H1 (cell line): ENCODE measurements at places on chromosomes 5 and 9. TPM values are rescaled to one million over a fixed set of nuclear protein-coding genes. Genes with fewer than 3 reads are reported as not detected.

- no peaks in the 10 kb centered on the region; the same call in 1 of the 2 replicates for H3K36me3 ChIP-seq
- H3K4me1 ChIP-seq = peaks cover 42% of the 10 kb centered on the region
- H3K27ac ChIP-seq = no peak overlapping the region
- no peak for DNase-seq
- H3K4me3 ChIP-seq = no peak overlapping the region
- no peaks in the 10 kb centered on the region for H3K27me3 ChIP-seq
Measured at GRCh38 chr5:80191991-80192398, 63.9 kb downstream of the SERINC5 start.

- DNase-seq = no peak
- no peaks in the 10 kb centered on the region for H3K36me3 ChIP-seq
- H3K27me3 ChIP-seq = no peaks in the 10 kb centered on the region
Measured at GRCh38 chr5:54438620-54439389, 16.7 kb upstream of the HSPB3 start.

DNA sequence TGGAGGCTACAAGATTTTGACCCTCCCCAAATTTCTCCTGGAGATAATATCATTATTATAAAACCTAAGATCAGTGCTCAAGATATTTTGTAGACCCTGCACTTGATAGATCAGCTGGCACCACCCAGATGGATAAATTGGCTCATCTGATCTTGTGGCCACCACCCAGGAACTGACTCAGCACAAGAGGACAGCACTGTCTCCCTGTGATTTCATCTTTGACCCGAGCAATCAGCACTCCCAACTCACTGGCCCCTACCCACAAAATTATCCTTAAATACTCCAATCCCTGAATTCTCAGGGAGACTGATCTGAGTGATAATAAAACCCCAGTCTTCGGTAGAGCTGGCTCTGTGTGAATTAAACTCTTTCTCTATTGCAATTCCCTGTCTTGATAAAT, 34.5 kb upstream of the TENT2 start:
- no peaks in the 10 kb centered on the region for H3K27me3 ChIP-seq
- no peak for DNase-seq
- H3K4me3 ChIP-seq = no peak overlapping the region
- no peaks in the 10 kb centered on the region for H3K36me3 ChIP-seq
- no peak overlapping the region for H3K27ac ChIP-seq

The ADAMTS2 gene
- 6.6 and 9.6 TPM in 2 replicates for polyA plus RNA-seq

DNA sequence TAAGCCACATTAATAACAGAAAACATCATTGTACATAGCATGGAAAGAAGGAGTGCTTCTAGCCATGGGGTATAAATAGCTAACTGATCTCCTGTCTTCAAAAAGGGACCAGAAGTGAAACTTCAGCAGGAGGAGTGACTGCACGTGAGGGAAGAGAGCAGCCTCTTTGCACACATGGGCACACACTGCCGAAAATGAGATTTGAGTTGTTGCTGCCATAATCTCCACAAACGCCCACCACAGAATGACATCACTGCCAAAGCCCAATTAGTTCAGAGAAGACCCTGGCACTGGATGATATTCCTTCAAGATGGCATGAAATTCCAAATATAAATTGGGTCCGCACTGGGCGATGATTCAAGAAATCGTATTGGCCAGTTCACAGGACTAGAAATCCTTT, 238.9 kb upstream of the NR4A3 start:
- no peak overlapping the region for H3K4me3 ChIP-seq
- no peaks in the 10 kb centered on the region for H3K36me3 ChIP-seq
- no peaks in the 10 kb centered on the region for H3K27me3 ChIP-seq
- no peaks in the 10 kb centered on the region for H3K4me1 ChIP-seq
- H3K27ac ChIP-seq = no peak overlapping the region
- DNase-seq = no peak

GRCh38 chr5:74640954-74641734, 616 bp upstream of the ENC1 start:
- H3K27ac ChIP-seq = no peak overlapping the region
- peaks cover 2% of the 10 kb centered on the region for H3K27me3 ChIP-seq
- H3K4me1 ChIP-seq = peaks cover 4% of the 10 kb centered on the region
- no peaks in the 10 kb centered on the region for H3K36me3 ChIP-seq
- H3K4me3 ChIP-seq = peak overlapping the region; percentile 54

The KIF4B gene
- polyA plus RNA-seq = 0.02 TPM in 2 replicates

DNA sequence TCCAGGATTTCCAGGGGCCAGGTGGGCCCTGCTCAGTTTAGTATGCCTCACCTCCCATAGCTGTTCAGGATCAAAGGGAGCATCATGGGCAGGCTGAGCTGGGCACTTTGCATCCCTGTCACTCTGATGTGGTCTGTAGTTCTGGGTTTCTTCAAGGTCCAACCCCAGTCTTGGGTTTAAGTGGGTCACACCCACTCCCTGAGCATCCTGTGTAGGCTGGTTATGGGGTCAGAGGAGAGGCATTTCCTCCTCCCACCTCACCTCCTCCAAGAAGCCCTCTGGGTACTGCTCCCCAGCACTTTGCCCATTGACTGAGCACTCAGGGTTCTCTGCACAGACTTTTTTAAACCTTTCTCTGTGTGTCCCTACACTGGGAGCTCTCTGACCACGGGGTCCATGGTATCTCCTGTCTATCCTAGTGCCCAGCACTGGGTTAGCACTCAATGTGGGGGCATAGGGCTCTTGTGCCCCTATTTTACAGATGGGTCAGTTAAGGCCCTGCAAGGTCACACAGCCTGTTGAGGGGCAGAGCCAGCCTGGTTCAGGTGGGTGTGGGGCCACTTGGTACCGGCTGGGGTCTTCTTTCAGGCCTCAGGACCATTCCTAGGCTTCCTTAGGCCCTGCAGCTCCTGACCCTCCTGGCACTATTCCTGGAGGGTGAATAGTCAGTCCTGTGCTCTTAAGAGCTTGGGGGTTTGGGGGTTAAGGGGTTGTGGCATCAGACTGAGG, 19.0 kb downstream of the CXXC5 start:
- no peaks in the 10 kb centered on the region for H3K27me3 ChIP-seq
- no peak for DNase-seq
- no peaks in the 10 kb centered on the region for H3K36me3 ChIP-seq
- H3K4me3 ChIP-seq = no peak overlapping the region

DNA sequence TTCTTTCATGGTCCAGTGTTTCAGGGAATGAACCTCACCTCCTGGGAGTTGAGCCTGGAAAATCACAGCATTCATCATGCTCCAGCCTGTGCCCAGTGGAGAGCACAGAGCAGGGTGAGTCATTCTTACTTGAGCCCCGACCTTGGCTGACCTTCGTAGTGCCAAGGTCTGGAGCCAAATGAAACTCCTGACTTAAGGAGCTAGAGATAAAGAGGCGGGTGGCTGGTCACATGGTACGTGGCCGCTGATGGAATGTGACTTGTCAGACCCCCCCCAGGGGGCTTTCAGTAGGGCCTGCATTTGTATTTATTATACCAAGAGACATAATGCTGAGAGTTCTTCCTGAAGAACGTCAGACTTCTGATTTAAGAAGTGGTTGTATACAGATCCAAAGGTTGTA, 15.0 kb upstream of the PIP5K1B start:
- H3K27me3 ChIP-seq = no peaks in the 10 kb centered on the region
- DNase-seq = no peak
- no peaks in the 10 kb centered on the region for H3K36me3 ChIP-seq
- no peak overlapping the region for H3K27ac ChIP-seq

DNA sequence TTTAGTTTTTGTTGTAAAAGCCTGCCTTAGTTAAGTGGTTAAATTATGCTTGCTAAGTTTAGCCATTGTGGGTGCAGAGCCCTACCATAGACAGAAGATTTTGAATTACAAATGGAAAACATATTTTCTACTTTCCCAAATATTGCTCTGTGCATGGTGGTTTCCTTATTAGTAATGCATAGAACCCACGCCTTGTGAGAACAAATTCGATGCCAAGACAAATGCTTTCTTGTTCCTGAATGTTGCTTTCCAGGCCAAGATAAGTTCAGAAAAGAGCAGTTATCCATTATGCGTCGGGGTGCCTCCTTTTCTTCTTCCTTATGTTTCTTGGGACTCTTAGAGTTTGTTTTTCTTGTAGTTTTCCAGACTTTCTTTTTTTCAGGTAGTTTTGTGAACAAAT, 31.0 kb upstream of the GARNL3 start:
- H3K4me1 ChIP-seq = no peaks in the 10 kb centered on the region
- DNase-seq = no peak
- no peaks in the 10 kb centered on the region for H3K27me3 ChIP-seq
- H3K36me3 ChIP-seq = peaks cover 6% of the 10 kb centered on the region

DNA sequence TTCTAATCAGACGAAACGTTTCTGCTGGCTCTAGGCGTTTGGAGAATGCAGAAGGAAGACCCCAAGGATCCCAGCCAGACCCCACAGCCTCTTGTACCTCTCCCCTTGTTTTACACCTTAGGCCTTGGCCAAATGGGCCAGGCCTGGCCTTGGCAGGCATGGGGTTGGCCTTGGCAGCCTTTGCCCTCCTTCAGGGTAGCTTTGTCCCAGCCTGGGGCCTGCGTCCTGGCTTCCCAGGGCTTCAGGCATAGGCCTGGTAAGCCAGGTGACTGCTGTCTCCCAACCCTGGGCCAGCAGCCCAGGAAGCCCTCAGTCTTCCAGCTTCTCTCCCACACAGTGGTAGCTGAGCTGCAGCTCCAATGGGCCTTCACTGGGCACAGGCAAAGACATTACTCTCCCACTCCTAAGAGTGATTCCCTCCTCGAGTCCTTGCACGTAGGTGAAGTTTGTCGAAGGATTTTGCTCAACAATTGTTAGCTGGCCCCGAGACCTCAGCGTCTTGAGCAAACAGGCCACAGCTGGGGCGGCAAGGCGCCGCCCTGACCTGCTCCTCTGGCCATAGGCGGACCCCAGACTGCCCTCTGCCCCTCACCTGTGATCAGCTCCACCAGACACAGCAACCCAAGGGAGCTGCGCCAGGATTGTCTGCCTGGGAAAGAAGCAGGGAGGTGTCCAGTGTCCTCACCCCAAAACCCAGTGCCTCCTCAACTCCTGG, 1.1 kb upstream of the PITX1 start:
- peaks cover 94% of the 10 kb centered on the region for H3K27me3 ChIP-seq
- peaks cover 9% of the 10 kb centered on the region; the same call in 1 of the 2 replicates for H3K36me3 ChIP-seq
- H3K27ac ChIP-seq = no peak overlapping the region
- peak overlapping the region; percentile 23; the same call in 1 of the 2 replicates for H3K4me3 ChIP-seq
- no peaks in the 10 kb centered on the region for H3K4me1 ChIP-seq

GRCh38 chr5:161190086-161190485, 338.1 kb upstream of the ATP10B start:
- H3K27ac ChIP-seq = no peak overlapping the region
- H3K27me3 ChIP-seq = no peaks in the 10 kb centered on the region
- H3K36me3 ChIP-seq = no peaks in the 10 kb centered on the region
- DNase-seq = no peak

- DNase-seq = no peak
- H3K27me3 ChIP-seq = no peaks in the 10 kb centered on the region
- H3K36me3 ChIP-seq = 0 out of 2 replicates have a peak, but pooled peaks cover 6% of the 10 kb centered on the region
Measured at GRCh38 chr5:146243247-146243646, 39.8 kb downstream of the RBM27 start.

GRCh38 chr5:120510098-120510637, 46.1 kb downstream of the PRR16 start:
- no peak overlapping the region for H3K4me3 ChIP-seq
- no peaks in the 10 kb centered on the region for H3K36me3 ChIP-seq
- no peak for DNase-seq
- H3K27me3 ChIP-seq = no peaks in the 10 kb centered on the region
- H3K4me1 ChIP-seq = peaks cover 5% of the 10 kb centered on the region; the same call in 1 of the 2 replicates

GRCh38 chr5:204966-205670, 12.8 kb downstream of the CCDC127 start:
- no peak overlapping the region for H3K27ac ChIP-seq
- H3K4me3 ChIP-seq = no peak overlapping the region
- peak; percentile 35 for DNase-seq

The PROB1 gene
- 0.89 and 1.9 TPM in 2 replicates for polyA plus RNA-seq

GRCh38 chr9:71680189-71680980, 87.9 kb downstream of the CEMIP2 start:
- H3K4me1 ChIP-seq = peaks cover 8% of the 10 kb centered on the region; the same call in 1 of the 2 replicates
- no peaks in the 10 kb centered on the region for H3K36me3 ChIP-seq
- H3K27me3 ChIP-seq = no peaks in the 10 kb centered on the region
- H3K4me3 ChIP-seq = no peak overlapping the region

- H3K36me3 ChIP-seq = no peaks in the 10 kb centered on the region
- no peaks in the 10 kb centered on the region for H3K27me3 ChIP-seq
- no peaks in the 10 kb centered on the region for H3K4me1 ChIP-seq
Measured at GRCh38 chr9:118529210-118529609, 825.0 kb downstream of the TLR4 start.

DNA sequence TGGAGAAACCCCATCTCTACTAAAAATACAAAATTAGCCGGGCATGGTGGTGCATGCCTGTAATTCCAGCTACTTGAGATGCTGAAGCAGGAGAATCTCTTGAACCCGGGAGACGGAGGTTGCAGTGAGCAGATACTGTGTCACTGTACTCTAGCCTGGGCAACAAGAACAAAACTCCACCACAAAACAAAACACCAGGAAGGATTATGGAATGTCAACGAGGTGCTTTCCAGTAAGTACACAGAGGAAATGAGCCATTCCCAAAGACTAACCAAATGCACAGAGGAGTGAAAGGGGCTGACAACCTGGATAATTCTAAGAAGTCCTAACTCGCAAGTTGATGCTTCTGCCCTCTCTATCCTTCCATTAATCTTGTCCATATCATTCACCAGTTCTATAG, 126.1 kb upstream of the RETREG1 start:
- no peak overlapping the region for H3K4me3 ChIP-seq
- peak overlapping the region; percentile 74 for H3K27ac ChIP-seq
- no peaks in the 10 kb centered on the region; the same call in 1 of the 2 replicates for H3K36me3 ChIP-seq
- no peak for DNase-seq

DNA sequence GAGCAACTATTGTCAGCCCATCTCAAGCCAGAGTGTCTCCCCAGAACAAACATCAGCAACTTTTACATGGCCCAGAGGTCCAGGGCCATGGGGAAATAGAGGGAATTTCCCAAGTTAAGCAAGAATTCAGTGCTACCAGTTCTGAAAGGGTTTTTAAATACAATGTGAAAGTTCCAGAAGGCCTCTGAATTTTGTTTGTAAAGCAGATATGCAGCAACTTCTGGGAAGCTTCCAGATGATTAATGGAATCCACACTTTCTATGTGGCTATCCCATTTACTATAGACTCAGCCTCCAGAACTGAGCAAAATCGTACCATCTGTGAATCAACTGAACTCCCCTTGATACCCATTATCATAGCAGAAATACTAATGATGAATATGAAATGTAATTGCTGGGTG, 93.8 kb downstream of the FEM1C start:
- DNase-seq = no peak
- no peaks in the 10 kb centered on the region for H3K36me3 ChIP-seq
- H3K4me1 ChIP-seq = no peaks in the 10 kb centered on the region
- H3K27ac ChIP-seq = no peak overlapping the region
- H3K4me3 ChIP-seq = no peak overlapping the region
- no peaks in the 10 kb centered on the region for H3K27me3 ChIP-seq

DNA sequence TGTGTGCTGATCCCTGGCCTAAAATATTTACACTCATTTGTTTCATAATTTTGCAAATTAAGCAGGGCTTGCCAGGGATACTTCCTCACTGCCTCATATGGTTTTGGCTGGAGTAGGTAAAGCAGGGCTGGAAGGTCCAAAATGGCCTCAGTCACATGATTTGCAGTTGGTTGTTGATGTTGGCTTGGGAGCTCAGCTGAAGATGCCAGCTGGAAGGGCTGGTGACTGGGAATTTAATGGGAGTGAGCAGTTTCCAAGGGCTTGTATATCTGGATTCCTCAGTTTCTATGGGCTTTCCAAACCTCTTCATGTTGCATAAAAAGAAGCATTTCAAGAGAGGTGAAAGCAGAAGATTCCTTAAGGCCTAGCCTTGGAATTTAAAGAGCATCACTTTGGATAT, 729.3 kb downstream of the CDH18 start:
- no peaks in the 10 kb centered on the region for H3K36me3 ChIP-seq
- no peaks in the 10 kb centered on the region for H3K27me3 ChIP-seq
- H3K4me1 ChIP-seq = no peaks in the 10 kb centered on the region
- no peak overlapping the region for H3K4me3 ChIP-seq

The TRIP13 gene
- polyA plus RNA-seq = 17.9 and 20.0 TPM in 2 replicates

GRCh38 chr9:137366891-137367381, 56.0 kb downstream of the EXD3 start:
- H3K27ac ChIP-seq = no peak overlapping the region
- H3K4me3 ChIP-seq = no peak overlapping the region
- no peak for DNase-seq
- no peaks in the 10 kb centered on the region; the same call in 1 of the 2 replicates for H3K36me3 ChIP-seq

The SLC34A1 gene
- polyA plus RNA-seq = not detected in 2 replicates
